AML-193 (cell line): ENCODE measurements at places on chromosomes 12 and 14.

DNA sequence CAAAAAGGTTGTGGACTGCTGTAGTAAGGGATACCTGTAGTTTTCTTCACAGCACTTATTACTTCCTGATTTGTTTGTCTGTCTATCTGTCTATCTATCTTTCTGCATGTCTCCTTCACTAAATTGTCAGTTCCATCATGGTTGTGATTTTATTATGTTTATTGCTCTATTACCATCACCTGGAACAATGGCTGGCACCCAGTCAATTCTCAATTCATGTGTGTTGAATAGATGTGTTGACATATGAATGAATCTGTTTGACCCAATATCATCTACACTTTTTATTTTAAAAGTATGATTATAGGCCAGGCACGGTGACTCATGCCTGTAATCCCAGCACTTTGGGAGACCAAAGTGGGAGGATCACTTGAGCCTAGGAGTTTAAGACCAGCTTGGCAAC lies 224.4 kb downstream of the NUBPL start:
- DNase-seq: no peak

DNA sequence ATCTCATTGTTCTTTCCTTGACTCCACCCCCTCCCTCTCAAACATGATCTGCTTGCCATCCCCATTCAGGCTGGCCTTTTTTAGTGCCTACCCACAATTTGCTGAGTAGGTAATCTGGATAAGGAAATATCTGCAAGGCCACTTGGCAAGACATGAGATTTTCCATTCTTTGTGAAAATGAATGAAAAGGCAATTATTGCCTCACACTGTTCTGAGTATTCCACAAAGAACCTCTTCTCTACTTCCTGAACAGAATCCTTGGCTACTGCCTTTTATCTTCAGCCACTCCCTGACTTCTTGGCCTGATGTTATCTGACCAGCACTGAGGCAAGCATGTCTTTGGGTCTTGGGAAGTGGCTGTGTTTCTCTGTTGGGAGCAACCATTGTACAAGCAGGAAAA lies 263.2 kb upstream of the ATP2B1 start:
- no peak for DNase-seq

- DNase-seq: no peak
Observed at GRCh38 chr12:31491241-31491794, 99.6 kb downstream of the DENND5B start.

DNA sequence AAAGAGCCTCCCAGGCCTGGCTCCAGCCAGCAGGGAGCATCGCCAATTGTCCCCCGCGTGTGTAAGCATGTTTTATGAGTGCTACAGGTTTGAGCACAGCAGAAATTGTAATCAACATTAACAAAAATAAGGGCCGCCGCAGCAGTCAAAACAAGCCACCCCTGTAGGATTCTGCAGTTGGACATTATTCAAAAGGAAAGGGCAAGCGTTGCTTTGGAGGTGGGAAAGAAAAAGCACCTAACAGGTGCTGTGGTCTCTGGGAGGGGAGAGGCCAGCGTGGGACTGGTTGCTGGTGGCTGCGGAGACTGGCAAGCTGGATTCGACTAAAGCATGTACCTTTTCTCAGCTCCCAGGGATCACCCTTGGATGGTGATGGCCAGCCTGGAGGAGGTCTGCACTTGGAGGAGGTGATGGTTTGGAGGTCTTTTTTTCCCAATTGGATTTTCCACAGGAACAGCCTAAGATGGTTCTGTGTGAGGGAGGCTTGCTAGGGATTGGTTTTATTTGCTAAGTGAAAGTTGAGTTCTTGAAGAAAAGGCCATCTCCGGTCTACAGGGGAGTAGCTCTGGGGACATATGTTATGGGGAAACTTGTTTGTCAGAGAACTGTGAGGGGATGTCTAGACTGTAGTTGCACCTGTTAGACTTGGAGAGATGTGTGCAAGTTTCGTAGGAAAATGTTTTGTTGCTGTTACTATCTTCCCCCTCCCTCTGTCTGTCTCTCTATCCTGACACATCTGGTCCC lies 2.0 kb downstream of the DYRK2 start:
- DNase-seq: no peak

- no peak for DNase-seq
Observed at GRCh38 chr14:59920378-59920683, 387 bp downstream of the LRRC9 start.

DNA sequence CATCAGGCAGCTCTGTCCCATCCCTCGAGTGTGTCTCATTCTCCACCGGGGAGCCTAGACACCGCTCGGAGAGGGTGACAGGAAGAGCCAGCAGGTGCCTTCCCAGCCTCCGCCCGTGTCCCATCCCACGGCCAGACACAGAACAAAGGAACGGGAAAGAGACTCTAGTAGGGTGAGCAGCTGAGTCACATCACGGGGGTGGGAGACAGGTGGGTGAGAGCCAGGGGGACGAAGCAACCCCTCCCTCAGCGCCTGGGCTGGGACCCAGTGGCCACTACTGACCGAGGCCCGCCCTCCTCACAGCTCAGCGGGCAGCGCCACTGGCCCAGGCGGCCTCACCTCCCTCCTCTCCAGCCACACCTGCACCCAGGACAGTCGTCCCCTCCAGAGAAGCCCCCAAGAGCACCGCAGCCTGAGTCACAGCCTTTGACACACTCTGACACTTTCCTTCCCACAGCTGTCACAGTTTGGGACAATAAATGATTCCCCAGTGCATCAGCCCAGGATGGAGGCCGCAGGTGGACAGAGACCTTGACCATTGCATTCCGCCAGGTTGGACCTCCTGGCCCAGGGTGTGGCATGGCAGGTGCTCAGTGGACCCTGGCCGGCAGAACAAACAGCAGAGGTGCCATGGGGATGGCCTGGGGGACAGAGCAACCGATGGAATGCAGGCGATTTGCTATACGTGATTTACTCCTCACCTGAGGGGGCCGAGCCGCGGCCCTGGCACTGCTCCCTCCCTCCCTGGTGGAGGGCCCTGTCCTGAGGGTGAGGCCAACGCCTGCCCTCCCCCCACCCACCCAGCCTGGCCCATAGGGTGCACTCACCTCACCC lies 45.4 kb upstream of the GALNT9 start:
- no peak for DNase-seq

- no peak for DNase-seq
Observed at GRCh38 chr12:20403230-20403629, 34.9 kb downstream of the PDE3A start.
